Breast epithelium (tissue), 4 donors: ENCODE measurements at places on chromosomes 1 and 21. TPM values are rescaled to one million over a fixed set of nuclear protein-coding genes. Genes with fewer than 3 reads are reported as not detected.

- no peak overlapping the region for H3K4me3 ChIP-seq
- H3K36me3 ChIP-seq, result no peaks in the 10 kb centered on the region
- no peak for DNase-seq
- H3K27ac ChIP-seq, result no peak overlapping the region
- H3K27me3 ChIP-seq, result no peaks in the 10 kb centered on the region
Observed at GRCh38 chr1:186255266-186255665, 119.8 kb downstream of the TPR start.

DNA sequence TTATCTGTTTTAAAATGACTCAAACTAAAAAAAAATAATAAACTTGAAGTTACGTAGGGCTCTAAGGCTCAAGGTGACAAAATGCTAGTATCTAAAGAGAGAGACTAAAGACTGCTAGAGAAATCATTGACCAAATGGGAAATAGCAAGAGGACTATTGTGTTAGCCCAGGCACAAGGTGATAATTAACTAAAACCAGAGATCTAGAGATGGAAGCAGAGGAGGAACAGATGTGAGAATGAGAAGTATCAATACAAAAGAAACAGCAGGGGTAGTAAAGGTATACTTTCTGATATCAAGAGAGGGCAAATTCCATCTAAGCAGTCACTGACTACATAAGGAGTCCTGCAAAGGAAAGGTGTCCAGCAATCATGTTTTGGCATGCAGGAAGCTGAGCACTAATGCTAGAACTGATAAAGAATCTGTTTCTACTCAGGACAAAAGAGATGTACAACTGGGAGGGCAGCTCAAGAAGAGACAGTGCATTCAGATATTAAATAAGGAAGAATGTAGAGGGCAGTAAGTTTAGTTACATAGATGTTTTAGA is 100.2 kb upstream of the GNG4 start:
- H3K4me1 ChIP-seq, result no peaks in the 10 kb centered on the region
- no peak overlapping the region for H3K27ac ChIP-seq
- peaks cover 3% of the 10 kb centered on the region for H3K36me3 ChIP-seq
- H3K4me3 ChIP-seq, result no peak overlapping the region
- H3K27me3 ChIP-seq, result no peaks in the 10 kb centered on the region
- DNase-seq, result no peak

DNA sequence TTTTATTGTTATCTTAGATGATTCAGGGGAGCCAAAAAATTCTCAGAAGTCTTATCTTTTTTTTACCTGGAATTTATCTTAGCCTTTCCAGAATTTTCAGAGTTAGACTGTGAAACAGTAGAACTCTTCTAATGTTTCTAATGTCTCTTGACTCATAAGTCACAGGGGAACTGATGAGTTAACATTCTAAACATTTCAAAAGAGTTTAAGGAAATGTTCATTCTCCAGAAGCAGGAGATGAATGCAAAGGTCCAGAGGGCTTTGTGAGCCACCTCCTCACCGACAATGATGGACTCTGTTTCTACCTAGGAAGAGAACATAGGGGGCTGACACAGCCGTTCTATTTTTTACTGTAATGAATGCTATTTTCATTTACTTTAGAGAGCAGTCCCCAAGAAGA is 157.5 kb downstream of the BRINP2 start:
- H3K27me3 ChIP-seq, result no peaks in the 10 kb centered on the region
- no peaks in the 10 kb centered on the region for H3K36me3 ChIP-seq
- no peaks in the 10 kb centered on the region for H3K4me1 ChIP-seq
- H3K4me3 ChIP-seq, result no peak overlapping the region
- no peak for DNase-seq

DNA sequence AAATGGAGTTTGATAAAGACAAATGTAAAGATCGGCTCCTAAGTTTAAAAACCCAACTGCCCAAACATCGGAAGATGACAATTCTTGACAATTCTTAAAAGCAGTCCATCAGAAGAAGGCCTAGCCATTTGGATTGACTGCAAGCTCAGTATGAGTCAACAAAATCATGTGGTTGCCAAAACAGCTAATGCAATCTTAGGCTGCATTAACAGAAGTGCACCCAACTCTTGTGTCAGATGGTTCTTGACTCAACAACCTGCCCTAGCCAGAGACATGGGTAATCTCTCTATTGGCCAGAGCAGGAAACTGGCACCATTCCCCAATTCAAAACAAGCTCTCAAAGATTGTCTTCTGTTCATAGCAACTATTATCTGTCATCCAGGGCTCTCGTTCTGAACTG is 9.9 kb upstream of the NCF2 start:
- H3K36me3 ChIP-seq, result no peaks in the 10 kb centered on the region
- H3K4me1 ChIP-seq, result no peaks in the 10 kb centered on the region
- no peak for DNase-seq
- no peak overlapping the region for H3K27ac ChIP-seq
- no peak overlapping the region for H3K4me3 ChIP-seq

- no peaks in the 10 kb centered on the region for H3K36me3 ChIP-seq
- DNase-seq, result no peak
- no peaks in the 10 kb centered on the region for H3K27me3 ChIP-seq
- no peaks in the 10 kb centered on the region for H3K4me1 ChIP-seq
- no peak overlapping the region for H3K4me3 ChIP-seq
Observed at GRCh38 chr21:14673649-14674048, 127.5 kb upstream of the SAMSN1 start.

- no peak overlapping the region for H3K4me3 ChIP-seq
- no peak overlapping the region for H3K27ac ChIP-seq
- no peak for DNase-seq
- no peaks in the 10 kb centered on the region for H3K36me3 ChIP-seq
- no peaks in the 10 kb centered on the region for H3K27me3 ChIP-seq
Observed at GRCh38 chr1:111723091-111723806, 15.9 kb downstream of the INKA2 start.

GRCh38 chr21:44980562-44981489 is 41.0 kb downstream of the SLX9 start:
- H3K36me3 ChIP-seq, result no peaks in the 10 kb centered on the region
- no peaks in the 10 kb centered on the region for H3K27me3 ChIP-seq
- H3K4me1 ChIP-seq, result no peaks in the 10 kb centered on the region
- no peak overlapping the region for H3K4me3 ChIP-seq
- no peak overlapping the region for H3K27ac ChIP-seq

DNA sequence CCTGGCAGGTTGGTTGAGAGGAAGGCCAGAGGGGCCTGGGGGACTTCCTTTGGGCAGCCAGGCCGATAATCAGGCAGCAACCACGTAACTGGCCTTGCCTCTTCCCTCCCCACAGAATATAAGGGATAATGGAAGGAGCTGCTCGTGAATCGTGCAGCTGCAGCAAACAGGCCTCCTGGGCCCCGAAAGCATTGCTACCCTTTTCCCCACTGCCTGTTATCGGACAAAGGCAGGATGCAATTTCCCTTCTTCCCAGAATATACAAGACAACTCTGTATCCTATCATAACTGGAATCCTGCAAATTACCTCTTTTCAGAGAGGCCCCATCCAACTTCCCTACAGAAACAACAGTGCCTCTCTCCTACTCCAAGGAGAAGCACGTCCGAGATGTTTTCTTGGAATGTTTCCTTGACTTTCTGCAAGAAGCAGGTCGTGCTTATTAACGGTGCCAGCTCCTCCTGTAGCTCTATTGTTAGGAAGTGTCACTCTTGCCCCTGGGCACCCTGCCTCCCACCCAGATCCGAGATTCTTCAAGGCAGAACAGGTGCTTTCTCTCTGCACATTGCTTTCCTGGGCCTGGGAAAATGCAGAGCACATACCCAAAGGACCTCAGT is 106.0 kb upstream of the TIAM1 start:
- H3K4me3 ChIP-seq, result no peak overlapping the region
- no peaks in the 10 kb centered on the region for H3K4me1 ChIP-seq

DNA sequence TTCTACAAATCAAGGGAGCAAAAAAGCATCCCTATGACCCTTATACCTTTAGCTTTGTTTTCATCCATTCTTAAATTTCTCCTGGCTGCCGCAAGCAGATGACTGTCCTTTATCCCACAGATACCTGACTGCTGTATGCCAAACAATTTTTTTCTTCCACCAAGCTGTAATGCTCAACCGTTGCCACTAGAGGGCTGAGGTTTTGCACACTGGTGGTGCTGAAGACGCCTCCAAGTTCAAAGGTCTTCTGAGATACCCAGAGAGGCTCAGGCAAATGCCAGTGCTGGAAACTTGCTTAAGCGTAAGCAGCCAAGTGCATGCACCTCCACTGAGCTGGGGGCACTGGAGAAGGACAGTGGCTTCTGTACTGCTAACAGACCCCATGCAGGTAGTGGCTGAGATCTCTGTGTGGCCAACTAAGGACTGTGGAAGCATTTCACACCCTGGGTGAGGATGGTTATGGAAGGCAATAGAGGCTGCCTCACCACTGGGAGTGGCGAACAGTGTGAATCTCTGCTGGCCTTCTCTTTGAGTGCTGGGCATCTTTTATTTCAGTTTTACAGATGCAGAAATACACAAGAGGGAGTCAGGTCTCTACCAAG is 28.5 kb downstream of the CNIH3 start:
- H3K36me3 ChIP-seq, result no peaks in the 10 kb centered on the region
- no peaks in the 10 kb centered on the region for H3K27me3 ChIP-seq
- no peaks in the 10 kb centered on the region for H3K4me1 ChIP-seq
- H3K4me3 ChIP-seq, result no peak overlapping the region
- H3K27ac ChIP-seq, result no peak overlapping the region

The FRRS1 gene
- 12.1 TPM for total RNA-seq

DNA sequence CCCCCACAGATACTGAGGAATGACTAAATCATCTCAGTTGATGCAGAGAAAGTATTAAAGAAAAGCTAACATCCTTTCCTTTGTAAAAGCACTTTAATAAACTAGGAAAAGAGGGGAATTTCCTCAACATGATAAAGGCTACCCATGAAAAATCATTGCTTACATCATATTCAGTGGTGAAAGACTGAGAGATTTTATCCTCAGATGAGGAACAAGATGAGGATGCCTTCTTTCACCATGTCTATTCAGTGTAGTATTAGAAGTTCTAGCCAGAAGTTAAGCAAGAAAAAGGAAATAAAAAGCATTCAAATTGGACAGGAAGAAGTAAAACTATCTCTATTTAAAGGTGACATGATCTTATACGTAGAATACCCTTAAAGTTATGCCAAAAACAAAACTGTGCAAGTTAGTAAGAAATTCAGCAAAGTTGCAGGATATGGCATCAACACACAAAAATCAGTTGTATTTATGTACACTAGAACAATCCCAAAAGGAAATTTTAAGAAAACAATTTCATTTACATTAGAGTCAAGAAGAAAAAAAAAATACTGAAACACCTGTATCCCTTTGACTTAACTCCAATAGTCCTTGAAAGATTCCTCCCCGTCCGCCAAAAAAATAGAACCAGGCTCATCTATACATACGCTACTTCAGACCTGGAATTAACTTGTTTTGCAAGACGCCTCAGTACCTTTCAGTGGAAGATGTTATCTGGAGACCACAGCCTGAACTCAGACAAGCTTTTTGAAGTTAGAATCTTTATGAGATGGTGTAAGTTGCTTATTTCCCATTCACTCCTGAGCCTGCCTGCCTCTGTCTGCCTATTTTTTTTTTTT is 17.5 kb downstream of the ZMYM4 start:
- no peaks in the 10 kb centered on the region for H3K36me3 ChIP-seq
- H3K4me1 ChIP-seq, result peaks cover 8% of the 10 kb centered on the region
- H3K27ac ChIP-seq, result no peak overlapping the region
- H3K4me3 ChIP-seq, result no peak overlapping the region
- no peaks in the 10 kb centered on the region for H3K27me3 ChIP-seq

DNA sequence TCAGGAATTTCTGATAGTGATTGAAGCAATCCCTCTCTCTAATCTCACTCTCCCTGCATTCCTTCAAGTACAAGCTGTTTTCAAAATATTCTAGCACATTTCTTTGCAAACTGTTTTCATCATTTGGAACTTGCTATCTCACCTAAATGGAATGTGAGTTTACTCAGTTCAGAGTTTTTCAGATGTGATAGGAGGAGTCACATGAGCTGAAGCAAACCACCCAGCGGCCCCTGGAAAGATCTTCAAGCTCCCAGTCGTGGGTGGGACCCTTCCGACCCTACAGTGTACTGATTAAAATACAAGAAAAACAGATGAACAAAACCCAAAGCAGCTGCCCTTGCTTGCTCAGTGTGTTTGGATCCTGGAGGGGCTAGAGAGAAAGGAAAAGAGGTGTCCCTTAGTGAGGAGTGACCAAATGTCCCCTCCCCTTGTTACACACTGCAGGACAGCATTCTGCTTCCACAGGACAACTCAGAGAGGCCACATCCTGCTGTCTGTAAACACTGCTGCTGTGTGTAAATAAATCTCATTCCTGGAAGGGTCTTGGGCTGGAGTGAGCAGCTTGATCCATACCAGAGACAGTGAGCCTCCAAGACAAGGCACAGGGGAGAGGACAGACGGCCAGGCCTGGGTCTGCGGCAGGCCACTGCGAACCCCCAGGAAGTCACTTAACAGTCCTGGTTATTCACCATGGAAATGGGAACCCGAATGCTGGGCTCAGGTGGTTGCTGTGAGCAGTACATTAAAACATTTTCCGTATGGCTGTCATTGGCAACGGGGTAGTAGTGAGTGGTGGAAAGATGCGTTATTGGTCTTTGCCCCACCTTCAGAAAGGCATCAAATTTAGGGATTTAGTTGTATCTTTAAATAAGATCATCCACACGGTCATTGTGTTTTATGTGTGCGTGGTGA is 229.2 kb downstream of the RHOU start:
- no peaks in the 10 kb centered on the region for H3K36me3 ChIP-seq
- H3K27ac ChIP-seq, result peak overlapping the region; percentile 71
- no peak for DNase-seq
- no peaks in the 10 kb centered on the region for H3K4me1 ChIP-seq
- no peaks in the 10 kb centered on the region for H3K27me3 ChIP-seq
- H3K4me3 ChIP-seq, result no peak overlapping the region

DNA sequence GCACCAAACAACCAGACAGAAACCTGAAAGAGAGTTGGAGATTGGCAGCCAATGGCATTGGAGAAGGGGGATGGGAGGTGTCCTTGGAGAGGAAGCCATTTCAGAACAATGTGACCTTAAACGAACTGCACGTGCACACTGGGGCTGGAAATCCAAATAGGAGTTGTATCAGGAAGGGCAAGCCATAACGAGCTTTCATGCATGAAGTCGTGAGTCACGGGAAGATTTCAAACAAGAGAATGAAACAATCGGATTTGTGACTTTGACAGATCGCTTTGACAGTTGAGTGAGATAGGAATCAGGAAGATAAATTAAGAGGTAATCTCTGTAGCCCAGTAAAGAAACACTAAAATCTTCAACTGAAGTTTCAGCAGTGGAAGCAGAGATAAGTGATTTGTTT is 445.8 kb upstream of the ZP4 start:
- H3K27ac ChIP-seq, result no peak overlapping the region
- H3K27me3 ChIP-seq, result no peaks in the 10 kb centered on the region
- DNase-seq, result no peak
- no peaks in the 10 kb centered on the region for H3K4me1 ChIP-seq
- no peaks in the 10 kb centered on the region for H3K36me3 ChIP-seq
- no peak overlapping the region for H3K4me3 ChIP-seq
